ENCODE measurements at places on chromosomes 12 and 14. TPM values are rescaled to one million over a fixed set of nuclear protein-coding genes. Genes with fewer than 3 reads are reported as not detected.

- DNase-seq = no peak
These were observed 22.2 kb downstream of the CYP46A1 start for GRCh38 chr14:99706107-99706900.

- DNase-seq = peak; percentile 63
These were observed 4.5 kb downstream of the AJUBA start for GRCh38 chr14:22977684-22978486.

INHBC gene
- not detected for total RNA-seq

GRCh38 chr12:99253068-99253467, 394.5 kb upstream of the GARIN6 start:
- peak; percentile 8 for DNase-seq

GRCh38 chr12:43277651-43278540, 274.1 kb downstream of the ADAMTS20 start:
- no peak for DNase-seq

DNA sequence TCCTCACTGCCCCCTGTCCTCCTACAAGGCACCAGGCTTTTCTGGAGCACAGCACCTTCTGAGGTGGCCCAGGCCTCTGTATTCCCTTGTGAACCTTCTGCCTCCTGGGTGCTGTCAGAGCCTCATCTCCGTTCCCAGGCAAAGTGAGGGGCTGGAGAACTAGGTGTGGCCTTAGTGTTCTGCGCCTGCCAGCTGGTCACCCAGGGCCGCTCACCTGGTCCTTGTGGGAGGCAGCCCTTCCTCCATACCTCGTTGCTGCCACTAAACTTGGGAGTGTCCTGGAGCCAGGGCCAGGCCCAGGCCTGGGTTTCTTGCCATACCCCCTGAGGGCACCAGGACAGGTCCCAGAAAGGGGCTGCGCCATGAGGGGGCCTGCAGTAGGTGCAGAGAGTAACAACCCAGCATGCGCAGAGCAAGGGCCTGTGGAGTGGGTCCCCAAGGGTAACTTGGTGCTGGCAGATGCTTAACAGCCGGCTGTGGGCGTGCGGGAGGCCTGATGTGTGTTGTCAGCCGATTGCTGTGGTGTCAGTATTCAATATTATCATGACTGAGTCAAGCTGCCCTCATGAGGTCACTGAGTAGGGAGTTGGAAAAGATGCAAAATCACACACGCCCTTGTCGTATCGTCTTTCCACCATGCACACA, 17.1 kb downstream of the OTUB2 start:
- no peak for DNase-seq

TOGARAM1 gene
- total RNA-seq = 12.0 TPM

DNA sequence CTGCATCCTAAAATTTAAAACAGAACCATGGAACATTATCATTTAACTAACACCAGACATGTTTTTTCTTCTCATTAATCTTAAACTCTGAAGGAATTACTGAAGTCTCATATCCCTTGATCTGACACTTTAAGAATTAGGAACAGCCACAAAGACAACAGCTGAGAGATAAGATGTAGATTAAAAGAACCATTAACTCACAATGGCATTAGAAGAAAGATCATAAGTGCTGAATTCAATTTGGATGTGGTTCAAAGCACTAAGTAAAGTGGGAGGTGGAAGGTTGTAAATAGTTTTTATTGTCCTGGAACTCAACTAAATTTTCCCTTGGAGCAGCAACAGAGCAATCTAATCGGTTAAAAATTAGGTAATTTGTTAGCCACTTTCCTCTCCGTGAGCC, 199.0 kb upstream of the ATP2B1 start:
- DNase-seq = no peak

- peak; percentile 29 for DNase-seq
These were observed 36.7 kb downstream of the TMEM116 start for GRCh38 chr12:111976291-111976690.
